Glomerular endothelial cell (primary cell): ENCODE measurements at places on chromosomes 12 and 14. TPM values are rescaled to one million over a fixed set of nuclear protein-coding genes. Genes with fewer than 3 reads are reported as not detected.

OR4L1 gene
- not detected in 2 replicates for total RNA-seq

OLR1 gene
- total RNA-seq: 0.64 TPM in 1 of 2 replicates, not detected in the other

CEBPE gene
- not detected in 2 replicates for total RNA-seq

DENND5B gene
- total RNA-seq: 10.7 and 17.2 TPM in 2 replicates

KRT85 gene
- not detected in 2 replicates for total RNA-seq
